ENCODE measurements at places on chromosomes 3 and 15.

- no peak for DNase-seq
Measured at GRCh38 chr15:80563372-80563997, 131.6 kb upstream of the ABHD17C start.

GRCh38 chr3:171458071-171458863, 1.9 kb downstream of the TNIK start:
- DNase-seq, result peak; percentile 59

DNA sequence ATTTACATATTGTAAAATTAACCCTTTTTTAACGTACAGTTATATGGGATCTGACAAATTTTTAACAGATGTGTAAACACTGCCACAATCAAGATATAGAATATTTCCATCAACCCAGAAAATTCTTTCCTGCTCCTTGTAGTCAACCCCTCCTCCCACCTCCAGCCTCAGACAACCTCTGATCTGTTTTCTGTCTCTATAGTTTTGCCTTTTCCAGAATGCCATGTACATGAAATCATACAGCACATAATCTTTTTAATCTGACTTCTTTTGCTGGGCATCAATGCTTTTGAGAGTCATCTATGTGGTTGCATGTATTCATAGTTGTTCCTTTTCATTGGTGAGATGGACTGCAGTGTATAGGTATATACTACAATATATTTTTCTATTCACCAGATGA, 153.0 kb downstream of the SMAD6 start:
- no peak for DNase-seq

DNA sequence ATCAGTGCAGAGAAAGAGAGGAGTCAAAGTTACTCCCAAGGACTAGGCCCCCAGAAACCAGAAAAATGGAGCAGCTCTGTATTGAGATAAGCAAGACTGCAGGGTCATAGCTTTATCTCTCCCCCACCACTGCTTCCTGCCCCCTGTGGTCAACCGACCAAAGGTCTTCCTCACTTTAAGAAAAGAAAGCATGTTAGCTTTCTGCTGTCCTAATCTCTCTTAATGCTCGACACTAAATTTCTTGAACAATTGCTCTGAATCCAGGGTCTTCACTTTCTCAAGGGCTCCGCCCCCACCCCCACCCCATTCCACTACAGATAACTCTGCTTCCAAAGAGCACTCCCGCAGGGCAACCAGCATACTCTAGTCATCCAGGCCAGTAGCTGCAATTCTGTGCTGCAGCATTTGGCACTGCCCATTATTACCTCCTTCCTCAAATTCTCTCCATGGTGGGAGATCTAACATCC, 31.9 kb downstream of the TNIK start:
- DNase-seq, result no peak

- no peak for DNase-seq
Measured at GRCh38 chr3:73966733-73967132, 342.0 kb upstream of the PDZRN3 start.

- DNase-seq, result no peak
Measured at GRCh38 chr3:194046531-194046930, 89.4 kb upstream of the HES1 start.

DNA sequence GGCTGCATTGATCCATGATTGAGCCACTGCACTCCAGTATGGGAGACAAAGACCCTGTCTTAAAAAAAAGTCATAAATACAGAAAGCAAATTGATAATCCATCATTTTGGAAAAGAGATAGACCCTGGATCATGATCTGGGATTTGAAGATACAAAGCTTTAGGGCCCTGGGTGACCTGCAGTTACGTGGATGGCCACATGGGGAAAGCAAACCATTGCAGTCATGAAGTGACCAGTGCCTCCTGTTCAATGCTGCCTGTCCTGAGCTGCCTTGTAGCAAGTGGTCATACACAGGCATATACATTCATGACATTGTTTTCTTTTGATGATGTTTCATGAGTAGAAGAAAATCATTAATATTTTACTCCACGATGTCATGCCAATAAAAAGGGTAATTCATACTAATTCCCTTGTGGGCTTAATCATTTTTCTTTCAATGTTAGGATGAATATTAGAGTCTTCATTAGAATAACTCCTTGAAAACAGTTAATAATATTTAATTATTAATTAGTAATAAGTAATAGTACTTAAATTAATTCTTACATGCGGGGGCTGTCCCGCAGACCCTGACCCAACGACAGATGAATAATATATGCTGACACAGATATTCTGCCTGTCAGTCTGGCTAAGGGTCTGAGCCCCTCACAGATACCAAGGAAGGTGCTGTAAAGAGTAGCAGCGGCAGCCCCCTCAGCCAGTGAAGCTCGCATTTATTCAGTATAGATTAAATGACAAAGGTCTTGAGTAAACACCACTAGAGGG, 109.0 kb upstream of the UNC13C start:
- DNase-seq, result no peak

DNA sequence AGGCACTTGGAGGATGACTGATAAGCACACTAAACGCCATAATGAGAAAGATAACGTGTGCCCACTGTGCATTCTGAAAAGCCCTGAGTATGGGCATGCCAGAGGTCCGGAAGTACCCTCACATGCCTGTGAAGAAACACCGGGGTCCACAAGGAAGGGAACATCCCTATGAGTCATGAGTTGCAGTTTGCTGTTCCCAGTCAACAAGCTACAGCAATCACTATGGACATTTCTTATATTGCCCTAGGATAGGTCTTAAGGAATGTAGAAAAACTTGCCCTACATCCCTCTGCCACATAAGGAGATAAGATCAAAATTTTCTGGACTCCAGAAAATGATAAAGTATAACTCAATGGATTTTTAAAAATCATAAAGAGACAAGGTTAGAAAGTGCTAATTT, 9.9 kb downstream of the MB21D2 start:
- DNase-seq, result no peak

DNA sequence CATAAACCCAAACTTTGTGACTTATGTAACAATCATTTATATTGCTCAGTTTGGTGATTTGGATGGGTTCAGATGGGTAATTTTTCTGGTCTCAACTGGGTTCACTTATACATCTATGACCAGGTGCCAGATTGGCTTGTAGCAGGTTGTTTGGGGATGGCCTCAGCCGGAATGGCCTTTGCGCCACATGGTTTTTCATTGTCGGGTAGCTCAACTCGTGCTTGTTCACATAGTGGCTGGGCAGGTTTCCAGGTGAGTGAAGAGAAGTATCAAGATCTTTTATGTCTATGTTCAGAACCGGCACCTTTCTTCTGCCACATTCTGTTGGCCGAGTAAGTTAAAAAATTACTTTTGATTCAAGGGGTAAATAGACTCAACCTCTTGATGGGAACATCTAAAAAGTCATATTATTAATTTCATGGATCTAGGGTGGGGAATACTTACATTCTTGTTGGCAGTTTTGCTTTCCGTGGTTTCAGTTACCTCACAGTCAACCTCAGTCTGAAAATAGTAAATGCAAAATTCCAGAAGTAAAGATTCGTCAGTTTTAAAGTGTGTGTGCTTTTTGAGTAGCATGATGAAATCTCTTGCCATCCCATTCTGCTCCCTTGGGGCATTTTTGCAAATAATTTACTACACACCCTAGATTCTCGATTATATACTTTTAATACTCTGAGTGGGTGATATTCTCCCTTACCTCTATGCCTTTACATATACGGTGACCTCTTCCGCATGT, 745.7 kb upstream of the CCDC54 start:
- no peak for DNase-seq

- no peak for DNase-seq
Measured at GRCh38 chr3:188390775-188391443, 237.0 kb downstream of the LPP start.

- no peak for DNase-seq
Measured at GRCh38 chr3:171895291-171895690, 52.1 kb downstream of the TMEM212 start.

DNA sequence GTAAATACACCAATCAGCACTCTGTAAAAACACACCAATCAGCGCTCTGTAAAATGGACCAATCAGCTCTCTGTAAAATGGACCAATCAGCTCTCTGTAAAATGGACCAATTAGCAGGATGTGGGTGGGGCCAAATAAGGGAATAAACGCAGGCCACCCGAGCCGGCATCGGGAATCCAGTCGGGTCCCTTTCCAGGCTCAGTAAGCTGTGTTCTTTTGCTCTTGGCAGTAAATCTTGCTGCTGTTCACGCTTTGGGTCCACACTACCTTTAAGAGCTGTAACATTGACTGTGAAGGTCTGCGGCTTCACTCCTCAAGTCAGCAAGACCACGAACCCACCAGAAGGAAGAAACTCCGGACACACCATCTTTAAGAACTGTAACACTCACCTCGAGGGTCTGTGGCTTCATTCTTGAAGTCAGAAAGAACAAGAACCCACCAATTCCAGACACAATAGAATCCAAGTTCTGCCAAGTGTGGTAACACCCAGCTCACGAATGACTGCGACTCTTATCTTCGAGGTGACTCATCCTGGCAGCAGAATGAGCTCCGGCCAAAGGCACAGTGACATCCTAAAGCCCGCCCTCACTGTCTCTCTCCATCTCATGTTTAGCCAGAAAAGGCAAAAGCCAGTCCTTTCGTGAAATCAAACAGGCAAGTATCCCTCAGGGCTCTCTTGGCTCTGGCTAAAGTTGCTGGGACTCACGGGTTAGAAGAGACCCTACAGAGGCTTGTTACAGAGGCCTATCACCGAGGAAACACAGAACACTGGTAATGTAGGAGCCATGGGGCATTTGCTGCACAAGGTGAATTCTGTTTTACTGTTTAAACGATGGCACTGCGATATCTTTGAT, 155.2 kb downstream of the FAM43A start:
- no peak for DNase-seq

- no peak for DNase-seq
Measured at GRCh38 chr3:42652611-42653302, 740 bp upstream of the ZBTB47 start.

GRCh38 chr3:14518893-14519292, 21.2 kb downstream of the GRIP2 start:
- no peak for DNase-seq

- no peak for DNase-seq
Measured at GRCh38 chr3:13708871-13709595, 160.1 kb downstream of the FBLN2 start.

DNA sequence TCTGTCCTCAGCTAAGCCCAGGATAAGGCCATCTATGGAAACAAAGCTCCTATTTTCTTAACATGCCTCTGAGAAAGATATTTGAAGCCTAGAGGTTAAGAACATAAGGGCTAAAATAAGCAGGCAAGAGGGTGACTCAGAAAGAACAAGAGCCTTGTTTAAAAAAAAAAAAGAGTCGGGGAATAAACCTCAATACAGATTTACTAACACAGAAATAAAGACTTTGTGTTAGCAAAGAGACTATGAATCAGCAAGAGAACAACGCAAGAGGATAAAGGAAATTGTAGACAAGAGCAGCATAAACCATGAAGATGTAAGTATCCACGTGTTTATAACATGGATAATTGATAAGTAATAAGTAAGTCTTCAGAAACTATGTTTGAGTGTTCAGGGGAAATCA, 36.0 kb downstream of the RAB27A start:
- DNase-seq, result no peak

DNA sequence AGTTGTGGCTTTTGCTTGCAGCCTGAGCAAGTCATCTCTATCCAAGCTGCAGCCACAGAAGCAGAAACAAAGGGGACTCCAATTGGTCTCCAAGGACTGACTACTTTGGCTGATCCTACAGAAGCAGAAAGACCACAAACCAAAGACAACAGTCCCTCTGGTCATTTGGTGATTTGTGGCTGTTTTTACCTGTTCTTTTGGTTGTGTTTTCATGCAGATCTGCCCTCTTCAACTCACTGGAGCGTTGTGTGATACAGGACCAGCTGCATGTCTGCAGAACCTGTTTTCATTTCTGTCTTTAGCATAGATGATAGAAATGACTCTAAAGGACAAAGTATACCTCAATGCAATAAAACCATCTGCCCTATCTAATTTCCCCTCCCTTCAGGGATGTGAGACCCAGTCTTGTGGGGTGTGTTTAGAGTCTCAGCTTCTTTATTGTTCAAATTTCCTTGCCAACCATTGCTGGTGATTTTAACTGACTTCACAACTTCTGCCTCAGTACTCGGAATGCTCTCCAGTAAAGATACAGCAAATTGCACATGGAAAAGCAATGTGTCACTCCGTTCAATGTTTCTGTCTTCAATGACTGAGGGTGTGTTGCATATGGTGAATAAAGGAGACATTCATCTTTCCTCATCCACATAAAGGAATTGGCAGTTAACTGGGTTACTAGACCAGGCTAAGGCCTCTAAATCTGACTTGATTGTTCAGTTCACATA, 48.9 kb upstream of the SLC7A14 start:
- no peak for DNase-seq

- DNase-seq, result no peak
Measured at GRCh38 chr15:72044956-72045355, 73.0 kb downstream of the MYO9A start.

GRCh38 chr15:69074001-69074842, 59.7 kb downstream of the NOX5 start:
- no peak for DNase-seq

GRCh38 chr3:129132097-129132866, 10.7 kb upstream of the RAB43 start:
- DNase-seq, result no peak

GRCh38 chr15:41337631-41338522, 5.2 kb downstream of the NUSAP1 start:
- no peak for DNase-seq

DNA sequence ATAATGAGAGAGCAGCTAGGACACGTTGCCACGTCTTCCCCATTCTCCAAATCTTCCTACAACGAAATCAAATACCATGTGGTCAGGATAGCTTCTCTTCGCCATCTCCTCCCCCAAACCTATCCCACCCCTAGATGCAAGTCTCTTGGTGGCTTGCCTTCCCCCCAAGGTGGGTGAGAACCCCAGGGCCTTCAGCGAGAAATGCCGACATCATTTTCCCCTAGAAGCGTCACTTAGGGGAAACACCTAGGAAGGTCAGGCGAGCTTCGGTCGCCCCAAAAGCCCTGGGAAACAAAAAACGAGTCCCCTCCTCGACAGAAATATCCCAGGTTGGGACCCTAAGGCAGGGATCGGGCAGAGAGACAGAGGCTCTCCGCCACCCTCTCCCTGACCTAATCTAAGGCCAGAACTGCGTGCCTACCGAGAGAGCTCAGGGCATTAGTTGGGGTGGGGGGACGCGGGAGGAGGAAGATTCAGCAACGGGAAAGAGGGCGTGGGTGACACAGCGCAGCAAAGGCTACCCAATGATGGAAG, 502 bp downstream of the DPH3 start:
- no peak for DNase-seq

- no peak for DNase-seq
Measured at GRCh38 chr3:191391861-191392808, 61.8 kb upstream of the UTS2B start.

DNA sequence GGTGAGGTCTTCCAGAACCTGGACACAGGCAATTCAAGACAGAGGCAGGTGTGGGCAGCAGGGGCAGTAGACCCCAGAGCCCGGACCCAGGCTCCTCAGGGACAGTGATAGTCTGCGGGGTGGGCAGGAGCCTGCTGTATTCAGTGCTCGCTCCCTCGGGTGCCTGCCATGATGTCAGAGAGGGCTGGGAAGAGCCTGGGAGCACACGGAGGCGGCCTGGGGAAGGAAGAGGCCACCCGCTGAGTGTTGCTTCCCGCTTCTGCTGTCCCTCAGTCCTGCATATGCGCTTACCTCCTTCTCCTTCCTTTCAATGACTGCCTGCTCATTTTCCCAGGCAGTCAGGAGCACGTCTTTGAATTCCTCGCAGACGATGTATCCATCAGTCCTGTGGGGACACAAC, 22.8 kb downstream of the TMEM43 start:
- no peak for DNase-seq

- DNase-seq, result no peak
Measured at GRCh38 chr3:101388706-101389105, 68.3 kb upstream of the IMPG2 start.

- DNase-seq, result no peak
Measured at GRCh38 chr15:89490081-89490813, 6.1 kb downstream of the RHCG start.

GRCh38 chr3:127151251-127151564, 41.7 kb upstream of the PRR23E start:
- DNase-seq, result no peak

Measured in effector memory CD8-positive, alpha-beta T cell (primary cell).